ENCODE measurements at places on chromosomes 12 and 14.
A peak's percentile ranks its signal among the peaks of the same experiment; 100 is the strongest.

DNA sequence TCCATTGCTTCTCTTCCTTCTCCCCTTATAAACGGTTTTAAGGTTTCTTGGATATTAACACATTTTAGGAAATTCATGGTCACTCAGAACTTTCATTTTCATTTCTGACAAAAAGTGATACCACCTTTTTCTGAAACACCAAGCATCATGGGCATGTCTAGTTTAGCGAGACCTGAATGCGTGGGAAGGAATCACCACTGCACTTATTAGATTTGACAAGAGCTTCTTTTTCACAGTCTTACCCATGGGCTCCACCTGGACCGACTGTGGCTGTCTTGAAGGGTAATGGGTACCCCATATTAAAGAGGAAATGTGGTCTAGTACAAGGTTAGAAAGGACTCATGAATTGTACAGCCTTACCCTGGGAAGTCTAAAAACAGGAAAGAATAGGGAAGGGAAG, 95.4 kb downstream of the KCNK10 start:
- H3K4me3 ChIP-seq: no peak overlapping the region
- no peak for DNase-seq
- no peaks in the 10 kb centered on the region for H3K4me1 ChIP-seq
- no peaks in the 10 kb centered on the region for H3K27me3 ChIP-seq

DNA sequence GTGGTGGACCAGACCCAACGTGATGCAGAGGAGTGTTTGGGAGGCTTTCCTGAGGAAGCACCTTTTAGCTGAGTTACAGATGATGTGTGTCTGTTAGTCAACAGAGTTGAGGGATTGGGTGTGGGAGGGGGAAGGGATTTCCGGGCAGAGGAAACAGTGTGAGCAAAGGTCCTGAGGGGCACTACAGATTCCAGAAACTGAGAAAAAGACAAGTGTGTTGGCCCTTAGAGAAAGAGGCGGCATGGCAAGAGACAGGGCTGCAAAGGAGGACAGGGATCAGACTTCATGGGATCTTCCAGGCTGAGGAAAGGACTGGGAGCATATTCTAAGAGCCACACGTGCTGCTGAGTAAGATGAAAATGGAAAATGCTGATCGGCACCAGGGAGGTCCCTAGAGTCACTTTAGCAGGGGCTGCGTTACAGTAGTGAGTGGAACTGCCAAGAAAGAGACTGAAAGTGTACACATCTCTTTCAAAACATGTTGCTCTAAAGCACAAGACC, 9.4 kb upstream of the RPS6KL1 start:
- H3K27ac ChIP-seq: no peak overlapping the region
- no peak for DNase-seq
- no peaks in the 10 kb centered on the region for H3K4me1 ChIP-seq
- H3K36me3 ChIP-seq: no peaks in the 10 kb centered on the region
- H3K27me3 ChIP-seq: peaks cover 2% of the 10 kb centered on the region
- no peak overlapping the region for H3K4me3 ChIP-seq

GRCh38 chr14:46582826-46583225, 68.8 kb downstream of the RPL10L start:
- no peaks in the 10 kb centered on the region for H3K36me3 ChIP-seq
- no peak overlapping the region for H3K27ac ChIP-seq
- DNase-seq: no peak

GRCh38 chr12:20523658-20524057, 155.3 kb downstream of the PDE3A start:
- no peaks in the 10 kb centered on the region for H3K4me1 ChIP-seq
- no peak overlapping the region for H3K4me3 ChIP-seq
- no peak for DNase-seq
- no peaks in the 10 kb centered on the region for H3K27me3 ChIP-seq

- DNase-seq: peak; percentile 42
- H3K27ac ChIP-seq: peak overlapping the region; percentile 65
- H3K4me1 ChIP-seq: no peaks in the 10 kb centered on the region
- H3K36me3 ChIP-seq: no peaks in the 10 kb centered on the region
These were observed 87.8 kb downstream of the BBS10 start for GRCh38 chr12:76260390-76260748.

DNA sequence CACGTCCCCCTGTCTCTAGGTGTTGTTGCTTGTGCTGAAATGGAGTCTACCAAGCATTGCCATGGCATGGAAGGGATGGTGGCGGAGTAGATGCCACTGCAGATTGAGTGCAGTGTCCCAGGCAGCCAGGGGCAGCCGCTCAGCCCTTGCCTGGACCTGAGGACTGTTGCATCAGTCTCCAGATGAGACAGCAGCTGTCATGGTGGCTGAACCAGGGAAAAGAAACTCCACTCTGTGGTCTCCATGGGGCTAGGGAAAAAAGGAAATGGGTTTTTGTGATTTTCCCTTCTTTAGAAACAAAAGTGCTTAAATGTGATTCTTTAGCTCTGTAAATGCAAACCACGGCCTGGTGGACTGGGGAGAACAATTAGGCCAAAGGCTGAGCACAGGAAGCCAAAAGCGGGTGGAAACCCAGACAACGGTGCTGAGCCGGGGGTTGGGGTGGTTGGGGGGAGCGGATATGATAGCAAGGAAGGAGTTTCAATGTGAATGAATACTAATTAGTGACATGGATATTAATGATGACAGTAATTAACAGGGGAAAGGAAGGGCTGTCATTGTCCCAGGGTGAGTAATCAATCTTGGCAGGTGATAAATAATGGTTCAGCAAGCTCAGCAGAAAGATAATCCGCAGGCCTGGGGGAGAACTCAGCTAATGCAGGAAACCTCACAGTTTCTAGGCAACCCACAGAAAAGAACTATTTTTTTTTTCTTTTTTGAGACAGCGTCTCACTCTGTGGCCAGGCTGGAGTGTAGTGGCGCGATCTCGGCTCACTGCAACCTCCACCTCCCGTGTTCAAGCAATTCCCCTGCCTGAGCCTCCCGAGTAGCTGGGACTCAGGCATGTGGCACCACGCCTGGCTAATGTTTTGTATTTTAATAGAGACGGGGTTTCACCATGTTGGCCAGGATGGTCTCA, 442.6 kb downstream of the DPF3 start:
- H3K27me3 ChIP-seq: no peaks in the 10 kb centered on the region
- no peak overlapping the region for H3K27ac ChIP-seq
- no peak overlapping the region for H3K4me3 ChIP-seq
- no peaks in the 10 kb centered on the region for H3K36me3 ChIP-seq

- no peaks in the 10 kb centered on the region for H3K36me3 ChIP-seq
- H3K27ac ChIP-seq: no peak overlapping the region
- no peaks in the 10 kb centered on the region for H3K27me3 ChIP-seq
- no peaks in the 10 kb centered on the region for H3K4me1 ChIP-seq
- DNase-seq: no peak
- H3K4me3 ChIP-seq: no peak overlapping the region
These were observed 188.9 kb downstream of the TMEM132C start for GRCh38 chr12:128455851-128456250.

- H3K27ac ChIP-seq: no peak overlapping the region
- no peaks in the 10 kb centered on the region for H3K27me3 ChIP-seq
- H3K4me1 ChIP-seq: no peaks in the 10 kb centered on the region
These were observed 67.0 kb upstream of the FERMT2 start for GRCh38 chr14:53017837-53018236.

DNA sequence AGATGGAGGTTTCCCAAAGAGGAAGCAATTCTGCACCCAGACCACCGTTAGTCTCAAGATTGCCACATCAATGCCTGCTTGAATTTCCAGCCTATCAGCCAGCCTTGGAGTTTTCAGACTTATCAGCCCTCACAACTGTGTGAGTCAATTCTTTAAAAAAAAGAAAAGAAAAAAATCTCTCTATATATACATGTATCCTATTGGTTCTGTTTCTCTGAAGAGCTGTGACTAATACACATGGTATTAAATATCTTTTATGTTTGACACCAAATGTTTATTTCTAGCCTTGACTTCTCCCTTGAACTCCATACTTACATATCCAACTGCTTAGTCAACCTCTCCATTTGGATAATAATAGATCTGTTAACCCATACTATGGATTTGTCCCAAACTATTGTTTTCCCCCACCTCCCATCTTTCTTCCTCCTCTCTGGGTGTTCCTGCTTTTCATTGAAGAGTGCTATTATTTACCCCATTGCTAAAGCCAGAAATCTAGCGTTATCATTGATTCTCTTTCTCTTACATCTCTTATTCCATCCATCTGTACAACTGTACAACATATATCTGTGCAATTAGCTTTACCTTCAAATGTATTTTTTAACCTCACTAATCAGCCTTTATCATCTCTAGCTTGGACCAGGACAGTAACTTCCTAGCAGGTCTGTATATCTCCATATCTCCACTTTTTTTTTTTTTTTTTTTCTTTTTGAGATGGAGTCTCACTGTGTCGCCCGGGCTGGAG, 22.7 kb upstream of the EID3 start:
- DNase-seq: no peak
- H3K4me3 ChIP-seq: no peak overlapping the region
- no peaks in the 10 kb centered on the region for H3K36me3 ChIP-seq
- H3K27ac ChIP-seq: no peak overlapping the region
- H3K4me1 ChIP-seq: no peaks in the 10 kb centered on the region

GRCh38 chr12:106136263-106136662, 2.5 kb downstream of the NUAK1 start:
- peak; percentile 92 for DNase-seq
- H3K4me1 ChIP-seq: no peaks in the 10 kb centered on the region
- no peaks in the 10 kb centered on the region for H3K36me3 ChIP-seq
- peak overlapping the region; percentile 92 for H3K27ac ChIP-seq

- no peak overlapping the region for H3K4me3 ChIP-seq
- no peaks in the 10 kb centered on the region for H3K27me3 ChIP-seq
- no peak overlapping the region for H3K27ac ChIP-seq
- no peaks in the 10 kb centered on the region for H3K4me1 ChIP-seq
These were observed 58.3 kb downstream of the PELI2 start for GRCh38 chr14:56176530-56176929.

DNA sequence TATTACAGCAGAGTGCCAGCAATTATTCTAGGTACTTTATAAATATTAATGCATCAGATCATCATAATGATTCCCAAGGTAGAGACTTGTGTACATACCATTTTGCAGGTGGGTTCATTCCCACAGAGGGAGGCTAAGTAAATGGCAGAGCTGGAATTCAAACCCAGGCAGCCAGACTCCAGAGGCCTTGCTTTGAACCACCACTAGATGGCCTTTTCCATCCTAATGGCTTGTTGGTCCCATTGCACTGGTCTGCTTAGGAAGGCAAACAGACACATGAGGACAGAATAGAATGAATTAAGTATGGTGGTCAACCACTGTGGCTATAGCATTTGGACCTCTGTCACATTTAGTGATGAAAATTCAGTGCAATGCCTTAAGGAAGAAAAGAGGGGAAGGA, 158.7 kb downstream of the METTL25 start:
- no peaks in the 10 kb centered on the region for H3K36me3 ChIP-seq
- no peak for DNase-seq
- H3K27ac ChIP-seq: no peak overlapping the region
- H3K4me3 ChIP-seq: no peak overlapping the region
- no peaks in the 10 kb centered on the region for H3K27me3 ChIP-seq

DNA sequence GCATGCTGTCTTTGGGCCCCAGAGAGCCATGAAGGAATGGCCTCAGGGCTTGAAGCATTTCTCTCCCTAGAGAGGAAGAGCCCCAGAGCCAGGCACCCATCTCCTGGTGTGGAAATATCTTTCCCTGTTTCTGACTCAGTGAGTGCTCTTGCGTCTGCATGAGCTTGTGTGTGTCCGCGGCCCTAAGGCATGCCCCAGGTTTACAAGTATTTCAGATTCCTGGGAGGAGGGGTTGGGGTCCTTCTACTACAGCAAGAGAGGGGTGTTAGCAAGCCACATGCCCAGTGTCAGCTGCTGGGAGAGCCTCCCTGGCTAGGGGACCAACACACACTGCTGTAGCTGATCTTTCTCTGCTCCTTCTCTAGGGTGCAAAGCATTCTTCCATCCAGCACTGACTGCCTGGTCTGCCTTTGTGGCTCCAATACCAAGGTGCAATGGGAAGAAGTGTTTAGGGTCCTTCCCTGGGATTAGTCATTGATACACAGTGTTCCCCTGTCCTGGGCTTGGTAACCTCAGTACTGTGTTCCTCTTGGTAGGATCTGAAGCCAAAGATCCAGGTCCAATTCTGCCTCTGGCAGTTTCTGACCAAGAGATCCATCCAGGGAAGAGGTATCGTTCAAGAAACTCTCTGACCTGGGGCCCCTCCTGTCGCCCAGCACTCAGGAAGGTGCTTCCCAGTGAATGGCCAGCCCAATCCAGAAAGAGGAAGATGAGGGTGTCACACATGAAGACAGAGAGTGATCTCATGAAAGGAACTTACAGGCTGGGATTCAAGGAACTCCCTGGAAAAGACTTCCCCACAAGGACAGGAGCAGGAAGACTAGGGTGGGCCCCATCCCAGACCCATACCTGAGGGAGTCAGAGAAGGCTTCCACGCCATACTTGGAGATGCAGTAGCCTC, 3.1 kb downstream of the RDH16 start:
- no peak overlapping the region for H3K4me3 ChIP-seq
- no peaks in the 10 kb centered on the region for H3K36me3 ChIP-seq
- no peaks in the 10 kb centered on the region for H3K4me1 ChIP-seq
- no peak for DNase-seq

- no peaks in the 10 kb centered on the region for H3K27me3 ChIP-seq
- no peak for DNase-seq
- H3K4me1 ChIP-seq: no peaks in the 10 kb centered on the region
- no peak overlapping the region for H3K27ac ChIP-seq
- H3K36me3 ChIP-seq: no peaks in the 10 kb centered on the region
These were observed 22.4 kb upstream of the MARK3 start for GRCh38 chr14:103362780-103363179.

GRCh38 chr12:64304571-64304970, 82.5 kb upstream of the KICS2 start:
- H3K4me3 ChIP-seq: no peak overlapping the region
- H3K27ac ChIP-seq: no peak overlapping the region
- H3K4me1 ChIP-seq: no peaks in the 10 kb centered on the region
- no peaks in the 10 kb centered on the region for H3K27me3 ChIP-seq
- H3K36me3 ChIP-seq: no peaks in the 10 kb centered on the region

DNA sequence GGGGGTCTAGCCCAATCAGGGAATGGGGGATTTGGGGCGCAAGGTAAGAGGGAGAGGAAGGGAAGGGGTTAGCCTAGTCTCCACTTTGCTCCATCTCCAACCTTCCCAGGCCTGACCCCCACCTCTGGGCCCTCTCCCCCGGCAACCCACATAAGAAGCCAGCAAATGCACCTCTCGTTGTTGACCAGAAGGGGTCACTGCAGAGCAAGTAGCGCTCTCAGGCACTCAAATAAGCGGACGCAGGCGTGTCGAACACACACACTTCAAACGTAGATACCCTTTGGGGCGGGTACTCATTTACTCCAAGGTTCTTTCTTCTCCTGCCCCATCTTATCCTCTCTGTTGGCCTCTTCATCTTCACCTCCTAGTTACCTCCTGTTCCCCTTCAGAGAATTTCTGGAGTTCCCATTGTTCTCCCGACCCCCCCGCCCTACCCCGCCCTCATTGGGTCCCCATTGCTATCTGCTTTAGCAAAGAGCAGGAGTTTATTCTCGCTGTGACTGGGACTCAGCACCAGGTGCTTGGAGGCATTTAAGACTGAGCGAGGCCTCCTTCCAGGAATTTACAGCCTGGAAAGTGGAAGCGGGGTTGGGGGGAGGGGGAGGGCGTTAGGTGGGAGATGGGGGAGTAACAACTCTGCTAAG, 1.5 kb upstream of the SRRM4 start:
- H3K36me3 ChIP-seq: no peaks in the 10 kb centered on the region
- H3K4me1 ChIP-seq: no peaks in the 10 kb centered on the region
- H3K4me3 ChIP-seq: no peak overlapping the region
- DNase-seq: peak; percentile 16
- peaks cover 14% of the 10 kb centered on the region for H3K27me3 ChIP-seq
- H3K27ac ChIP-seq: no peak overlapping the region

GRCh38 chr12:2302711-2303580, 250.2 kb downstream of the CACNA1C start:
- no peak for DNase-seq
- no peak overlapping the region for H3K4me3 ChIP-seq
- no peaks in the 10 kb centered on the region for H3K27me3 ChIP-seq
- no peaks in the 10 kb centered on the region for H3K4me1 ChIP-seq
- no peaks in the 10 kb centered on the region for H3K36me3 ChIP-seq
- H3K27ac ChIP-seq: no peak overlapping the region
